Panc1 (cell line): ENCODE measurements at places on chromosomes 1 and 21. TPM values are rescaled to one million over a fixed set of nuclear protein-coding genes. Genes with fewer than 3 reads are reported as not detected.

DMBX1 gene
- 0.05 TPM for total RNA-seq

SYDE2 gene
- total RNA-seq: 18.2 TPM

SLC35F3 gene
- total RNA-seq: 19.1 TPM

KRTAP11-1 gene
- total RNA-seq: not detected

TRIM17 gene
- 1.2 TPM for total RNA-seq

GRCh38 chr1:161185732-161186311, 8.5 kb upstream of the B4GALT3 start:
- no peak for DNase-seq
- no peaks in the 10 kb centered on the region for H3K4me1 ChIP-seq
- H3K27ac ChIP-seq: no peak overlapping the region
- H3K27me3 ChIP-seq: no peaks in the 10 kb centered on the region
- no peak overlapping the region for H3K4me3 ChIP-seq

GRCh38 chr1:157771661-157772425, 5.1 kb downstream of the FCRL2 start:
- H3K4me3 ChIP-seq: no peak overlapping the region
- no peaks in the 10 kb centered on the region for H3K36me3 ChIP-seq
- no peak for DNase-seq

GRCh38 chr21:44058981-44059380, 46.9 kb downstream of the TRAPPC10 start:
- H3K27me3 ChIP-seq: no peaks in the 10 kb centered on the region
- no peaks in the 10 kb centered on the region for H3K4me1 ChIP-seq
- H3K27ac ChIP-seq: no peak overlapping the region
- DNase-seq: no peak

- peaks cover 50% of the 10 kb centered on the region for H3K27me3 ChIP-seq
- no peak for DNase-seq
- peak overlapping the region; percentile 62 for H3K4me3 ChIP-seq
- H3K4me1 ChIP-seq: peaks cover 3% of the 10 kb centered on the region
Measured at GRCh38 chr1:218164111-218164929, 120.8 kb upstream of the RRP15 start.

- H3K27me3 ChIP-seq: no peaks in the 10 kb centered on the region
- H3K36me3 ChIP-seq: no peaks in the 10 kb centered on the region
- no peak overlapping the region for H3K27ac ChIP-seq
- no peak overlapping the region for H3K4me3 ChIP-seq
Measured at GRCh38 chr1:109133815-109134214, 19.9 kb downstream of the ELAPOR1 start.

- H3K27me3 ChIP-seq: no peaks in the 10 kb centered on the region
- peak overlapping the region; percentile 70; the same call in 1 of the 2 replicates for H3K27ac ChIP-seq
- H3K36me3 ChIP-seq: peaks cover 16% of the 10 kb centered on the region; the same call in 1 of the 2 replicates
Measured at GRCh38 chr1:1371746-1372711, 3.0 kb downstream of the AURKAIP1 start.

DNA sequence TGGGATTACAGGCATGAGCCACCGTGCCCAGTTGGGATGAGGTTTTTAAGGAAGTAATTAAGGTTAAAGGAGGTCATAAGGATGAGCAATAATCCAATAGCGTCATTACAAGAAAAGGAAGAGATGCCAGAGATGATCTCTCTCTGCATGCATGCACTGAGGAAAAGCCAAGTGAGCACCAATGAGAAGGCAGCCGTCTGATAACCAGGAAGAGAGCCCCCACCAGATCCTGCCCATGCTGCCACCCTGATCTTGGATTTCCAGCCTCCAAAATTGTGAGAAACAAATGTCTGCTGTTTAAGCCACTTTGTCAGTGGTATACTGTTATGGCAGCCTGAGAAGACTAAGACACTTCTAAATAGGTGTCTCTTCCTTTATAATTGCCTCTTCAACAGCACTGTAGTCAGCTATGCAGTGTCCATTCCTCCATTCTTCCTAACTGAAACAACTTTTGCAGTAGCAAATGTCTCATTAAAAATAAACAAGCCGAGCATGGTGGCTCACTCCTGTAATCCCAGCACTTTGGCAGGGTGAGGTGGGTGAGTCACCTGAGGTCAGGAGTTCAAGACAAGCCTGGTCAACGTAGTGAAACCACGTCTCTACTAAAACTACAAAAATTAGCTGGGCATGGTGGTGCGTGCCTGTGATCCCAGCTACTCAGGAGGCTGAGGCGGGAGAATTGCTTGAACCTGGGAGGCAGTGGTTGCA, 216.2 kb upstream of the RUNX1 start:
- no peak overlapping the region for H3K4me3 ChIP-seq
- peaks cover 10% of the 10 kb centered on the region; the same call in 1 of the 2 replicates for H3K4me1 ChIP-seq

- H3K27ac ChIP-seq: no peak overlapping the region
- no peaks in the 10 kb centered on the region; the same call in 1 of the 2 replicates for H3K36me3 ChIP-seq
- no peak for DNase-seq
- no peak overlapping the region for H3K4me3 ChIP-seq
- H3K27me3 ChIP-seq: peaks cover 11% of the 10 kb centered on the region
- H3K4me1 ChIP-seq: no peaks in the 10 kb centered on the region
Measured at GRCh38 chr1:119908661-119909060, 12.3 kb upstream of the ADAM30 start.

GRCh38 chr1:70934194-70934961, 113.2 kb downstream of the PTGER3 start:
- no peaks in the 10 kb centered on the region for H3K4me1 ChIP-seq
- H3K36me3 ChIP-seq: no peaks in the 10 kb centered on the region
- H3K27me3 ChIP-seq: no peaks in the 10 kb centered on the region
- no peak for DNase-seq

DNA sequence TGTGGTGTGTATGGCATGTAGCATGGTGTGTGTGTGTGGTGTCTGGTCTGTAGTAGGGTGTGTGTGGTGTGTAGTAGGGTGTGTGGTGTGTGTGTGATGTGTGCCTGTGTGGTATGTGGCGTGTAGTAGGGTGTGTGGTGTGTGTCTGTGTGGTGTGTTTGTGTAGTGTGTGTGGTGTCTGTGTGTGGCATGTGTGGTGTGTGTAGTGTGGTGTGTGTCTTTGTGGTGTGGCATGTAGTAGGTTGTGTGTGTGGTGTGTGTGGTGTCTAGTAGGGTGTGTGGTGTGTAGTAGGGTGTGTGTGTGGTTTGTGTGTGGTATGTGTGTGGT, 85.5 kb downstream of the SYT2 start:
- no peak overlapping the region for H3K27ac ChIP-seq
- no peaks in the 10 kb centered on the region for H3K4me1 ChIP-seq
- H3K27me3 ChIP-seq: no peaks in the 10 kb centered on the region
- H3K36me3 ChIP-seq: no peaks in the 10 kb centered on the region
- DNase-seq: peak; percentile 5
